ENCODE measurements at places on chromosomes 3 and 15. TPM values are rescaled to one million over a fixed set of nuclear protein-coding genes. Genes with fewer than 3 reads are reported as not detected.
A peak's percentile ranks its signal among the peaks of the same experiment; 100 is the strongest.

DNA sequence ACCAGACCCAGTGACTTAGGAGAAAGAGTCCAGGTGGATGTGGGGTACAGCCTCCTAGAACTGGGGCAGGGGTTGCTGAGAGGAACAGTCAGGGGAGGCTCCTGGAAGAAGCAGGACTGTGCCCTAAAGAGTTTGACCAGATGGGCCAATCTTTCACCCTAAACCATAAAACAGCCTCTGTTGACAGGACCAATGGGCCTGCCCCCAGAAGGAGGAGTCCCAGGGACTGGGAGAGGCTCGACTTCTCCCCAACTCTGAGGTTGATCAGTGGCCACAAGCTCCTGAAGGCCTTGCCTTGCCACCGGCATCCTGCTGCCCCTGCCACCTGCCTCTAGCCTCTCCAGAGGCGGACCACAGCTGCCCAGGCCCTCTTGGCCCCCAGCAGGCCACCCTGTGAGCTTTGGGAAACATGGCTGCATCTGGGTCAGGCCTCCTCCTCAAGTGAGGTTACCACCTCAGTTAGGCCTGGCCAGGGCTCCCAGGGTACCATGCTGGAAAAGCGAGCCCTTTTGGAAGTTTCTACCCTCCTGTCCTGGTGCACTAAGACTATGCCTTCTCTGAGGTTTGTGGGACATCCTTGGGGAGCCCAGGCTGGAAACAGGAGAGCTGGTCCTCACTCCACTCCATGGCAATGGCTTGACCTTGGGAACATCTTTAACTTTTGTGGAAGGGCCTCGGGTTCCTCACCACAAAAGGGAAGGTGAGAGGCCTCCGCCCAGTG, 2.8 kb downstream of the VIPR1 start:
- DNase-seq: peak; percentile 77
- peaks cover 13% of the 10 kb centered on the region for H3K27me3 ChIP-seq
- no peaks in the 10 kb centered on the region for H3K36me3 ChIP-seq
- peak overlapping the region; percentile 93 for H3K27ac ChIP-seq
- peaks cover 21% of the 10 kb centered on the region for H3K4me1 ChIP-seq

FBN1 gene
- total RNA-seq: 19.5 TPM

DNA sequence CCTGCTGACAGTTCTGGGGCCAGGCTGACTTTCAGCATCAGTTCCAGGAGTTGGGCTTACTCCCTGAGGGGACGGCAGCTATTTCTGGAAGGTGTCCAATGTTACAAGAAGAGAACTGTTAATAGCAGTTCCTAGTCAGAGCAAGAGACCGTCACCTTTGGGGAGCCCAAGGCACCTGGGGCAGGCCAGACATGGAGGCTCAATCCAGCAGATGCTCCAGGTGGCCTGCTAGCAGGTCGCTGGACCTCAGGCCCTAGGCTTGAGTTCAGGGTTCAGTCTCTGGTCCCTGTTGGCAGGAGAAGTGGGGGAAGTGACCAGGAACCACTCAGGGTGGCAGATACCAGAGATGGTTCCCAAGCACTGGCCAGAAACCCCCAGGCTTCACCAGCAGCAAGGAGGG, 25.9 kb downstream of the C3orf20 start:
- no peak for DNase-seq
- H3K4me3 ChIP-seq: no peak overlapping the region
- H3K27ac ChIP-seq: no peak overlapping the region
- no peaks in the 10 kb centered on the region for H3K36me3 ChIP-seq
- H3K4me1 ChIP-seq: no peaks in the 10 kb centered on the region
- no peaks in the 10 kb centered on the region for H3K27me3 ChIP-seq

DNA sequence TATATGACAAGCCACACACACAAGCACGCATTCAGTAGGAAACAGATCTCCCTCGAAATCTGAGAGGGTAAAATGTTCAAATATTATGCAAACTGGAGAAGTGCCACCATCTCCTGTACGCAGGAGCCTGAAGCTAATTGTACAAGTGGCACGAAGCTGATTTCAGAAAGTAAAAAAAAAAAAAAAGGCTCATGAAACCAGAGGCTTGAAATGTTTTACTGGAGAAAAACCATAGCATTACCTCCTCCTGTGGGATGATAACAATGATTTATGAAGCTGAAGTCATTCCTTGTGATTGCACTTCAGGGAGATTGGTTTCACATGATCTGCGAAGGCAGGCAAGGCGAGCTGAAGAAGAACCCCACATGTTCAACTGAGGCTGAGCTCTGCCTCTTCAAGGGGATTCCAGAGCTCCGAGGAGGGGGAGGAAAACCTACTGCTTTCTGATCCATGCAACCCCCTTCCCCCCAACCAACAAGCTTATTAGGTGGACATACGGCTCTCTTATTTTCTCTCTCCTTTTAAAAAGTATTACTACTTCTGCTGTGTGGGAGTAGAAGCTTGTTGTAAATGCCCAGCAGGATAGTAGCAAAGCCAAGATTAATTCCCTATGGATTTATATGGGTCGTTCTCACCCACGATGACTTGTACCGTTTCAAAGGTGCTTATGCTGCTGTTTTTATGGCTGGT, 101.1 kb downstream of the GREM1 start:
- H3K36me3 ChIP-seq: no peaks in the 10 kb centered on the region
- no peak overlapping the region for H3K27ac ChIP-seq
- H3K4me3 ChIP-seq: no peak overlapping the region
- no peak for DNase-seq

SKIL gene
- 16.9 TPM for total RNA-seq

CFAP100 gene
- not detected for total RNA-seq

EPHA6 gene
- total RNA-seq: 3.0 TPM

GRCh38 chr3:171456765-171457606, 3.2 kb downstream of the TNIK start:
- no peaks in the 10 kb centered on the region for H3K36me3 ChIP-seq
- H3K27me3 ChIP-seq: no peaks in the 10 kb centered on the region
- H3K4me3 ChIP-seq: peak overlapping the region; percentile 78
- DNase-seq: no peak

DNA sequence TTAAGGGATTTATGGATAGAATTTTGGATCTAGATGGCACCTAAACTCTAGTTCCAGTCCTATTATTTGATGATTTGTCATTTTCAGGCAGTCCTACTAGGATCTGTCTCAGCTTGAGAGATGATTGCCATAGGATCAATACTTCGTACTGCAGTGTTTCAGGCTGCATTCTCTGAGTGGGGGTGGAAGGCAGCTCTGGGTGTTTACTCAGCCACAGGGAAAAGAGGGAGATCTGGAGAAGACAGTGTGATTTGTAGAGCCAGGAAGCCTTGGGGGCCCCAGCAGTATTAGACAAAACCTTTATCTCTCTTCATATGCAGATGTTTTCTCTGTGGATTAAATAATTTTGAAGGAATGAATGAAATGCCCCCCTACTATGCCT, 188.4 kb upstream of the SYNPR start:
- H3K36me3 ChIP-seq: no peaks in the 10 kb centered on the region
- no peaks in the 10 kb centered on the region for H3K4me1 ChIP-seq
- no peak overlapping the region for H3K4me3 ChIP-seq
- H3K27ac ChIP-seq: no peak overlapping the region
- DNase-seq: no peak

ITIH1 gene
- not detected for total RNA-seq

DNA sequence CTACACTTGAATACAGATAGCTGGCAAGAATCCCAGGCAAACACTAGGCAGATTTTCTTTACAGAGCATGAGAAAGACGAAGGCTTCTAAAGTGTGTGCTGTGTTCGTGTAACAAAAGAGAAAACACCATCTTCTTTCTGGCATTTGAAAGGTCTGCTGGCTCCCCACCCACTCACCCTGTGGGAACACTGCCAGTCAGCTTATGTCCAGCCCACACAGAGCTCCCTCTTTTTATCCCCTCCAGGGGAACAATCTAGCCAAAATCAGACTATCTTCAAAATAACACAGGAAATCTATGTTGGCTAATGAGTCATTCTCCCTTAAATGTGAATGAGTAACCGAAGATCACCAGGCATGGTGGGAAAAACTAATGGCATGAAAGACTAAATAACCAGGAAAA, 45.6 kb upstream of the PAQR5 start:
- DNase-seq: no peak
- H3K4me1 ChIP-seq: no peaks in the 10 kb centered on the region
- H3K27ac ChIP-seq: no peak overlapping the region
- no peaks in the 10 kb centered on the region for H3K36me3 ChIP-seq
- H3K4me3 ChIP-seq: no peak overlapping the region
- no peaks in the 10 kb centered on the region for H3K27me3 ChIP-seq

DNA sequence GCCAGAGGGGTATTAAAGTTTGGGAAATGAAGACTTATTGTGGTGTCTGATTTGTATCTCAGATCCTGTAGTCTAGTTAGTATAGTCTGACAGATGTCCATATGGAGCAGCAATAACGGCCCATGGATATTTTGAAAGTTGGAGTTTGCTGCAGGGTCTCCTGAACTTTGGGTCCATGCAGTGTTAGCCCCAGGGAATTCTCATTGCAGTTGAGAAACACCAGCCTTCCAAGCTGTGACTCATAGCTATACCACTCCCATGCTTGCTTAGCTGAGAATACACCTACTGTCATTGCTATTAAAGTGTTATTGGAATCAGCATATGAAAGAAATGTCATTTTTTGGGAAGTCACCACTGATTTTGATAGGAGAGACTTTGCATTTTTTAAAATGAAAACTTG, 29.2 kb downstream of the TMOD2 start:
- no peak for DNase-seq
- H3K27me3 ChIP-seq: no peaks in the 10 kb centered on the region
- no peak overlapping the region for H3K27ac ChIP-seq

- H3K27ac ChIP-seq: no peak overlapping the region
- H3K36me3 ChIP-seq: no peaks in the 10 kb centered on the region
- no peak for DNase-seq
- no peaks in the 10 kb centered on the region for H3K27me3 ChIP-seq
- H3K4me3 ChIP-seq: no peak overlapping the region
Observed at GRCh38 chr3:124315215-124316033, 323.5 kb upstream of the ROPN1 start.

DNA sequence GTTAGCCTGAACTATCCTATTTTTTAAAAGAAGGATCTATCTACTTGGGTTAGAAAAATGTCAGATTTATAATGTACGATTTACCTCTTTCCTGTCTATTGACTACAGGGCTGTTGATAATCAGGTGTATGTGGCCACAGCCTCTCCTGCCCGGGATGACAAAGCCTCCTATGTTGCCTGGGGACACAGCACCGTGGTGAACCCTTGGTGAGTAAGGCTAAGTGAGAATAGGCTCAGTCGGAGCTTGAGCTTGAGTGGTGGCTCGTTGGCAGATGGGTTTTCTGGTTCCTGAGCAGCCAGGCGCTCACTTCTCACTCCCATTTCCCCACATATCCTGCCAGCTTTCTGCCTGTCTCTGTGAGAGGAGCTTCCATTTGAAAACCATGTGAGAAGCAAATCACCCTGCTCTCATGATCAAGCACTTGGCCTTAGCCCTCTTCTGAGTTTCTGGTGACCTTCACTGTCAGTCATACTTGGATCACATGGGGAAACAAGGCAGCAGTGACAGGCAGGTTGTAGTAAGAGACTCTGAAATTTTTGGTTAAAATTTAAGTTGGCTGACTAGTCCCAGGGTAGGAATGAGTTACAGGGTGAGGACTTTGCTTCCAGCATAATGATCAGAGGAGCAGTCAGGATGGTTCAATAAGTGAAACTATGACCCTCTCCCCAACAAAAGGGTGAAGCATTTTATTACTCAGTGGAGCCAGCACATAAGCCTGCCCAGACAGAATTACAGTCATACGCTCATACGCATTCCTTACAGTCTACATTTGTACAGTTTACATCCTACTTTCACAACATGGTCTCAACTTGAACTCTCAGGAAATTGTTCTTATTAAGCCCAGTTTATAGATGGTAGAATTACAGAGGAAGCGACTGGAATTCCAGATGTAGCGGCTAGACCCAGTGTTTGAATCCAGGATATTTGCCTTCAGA, 18.0 kb downstream of the NIT2 start:
- no peaks in the 10 kb centered on the region for H3K4me1 ChIP-seq
- H3K27me3 ChIP-seq: no peaks in the 10 kb centered on the region
- H3K4me3 ChIP-seq: no peak overlapping the region
- H3K27ac ChIP-seq: no peak overlapping the region

Data from colonic mucosa (tissue), 4 donors.